ENCODE measurements at places on chromosomes 2 and 18.

DNA sequence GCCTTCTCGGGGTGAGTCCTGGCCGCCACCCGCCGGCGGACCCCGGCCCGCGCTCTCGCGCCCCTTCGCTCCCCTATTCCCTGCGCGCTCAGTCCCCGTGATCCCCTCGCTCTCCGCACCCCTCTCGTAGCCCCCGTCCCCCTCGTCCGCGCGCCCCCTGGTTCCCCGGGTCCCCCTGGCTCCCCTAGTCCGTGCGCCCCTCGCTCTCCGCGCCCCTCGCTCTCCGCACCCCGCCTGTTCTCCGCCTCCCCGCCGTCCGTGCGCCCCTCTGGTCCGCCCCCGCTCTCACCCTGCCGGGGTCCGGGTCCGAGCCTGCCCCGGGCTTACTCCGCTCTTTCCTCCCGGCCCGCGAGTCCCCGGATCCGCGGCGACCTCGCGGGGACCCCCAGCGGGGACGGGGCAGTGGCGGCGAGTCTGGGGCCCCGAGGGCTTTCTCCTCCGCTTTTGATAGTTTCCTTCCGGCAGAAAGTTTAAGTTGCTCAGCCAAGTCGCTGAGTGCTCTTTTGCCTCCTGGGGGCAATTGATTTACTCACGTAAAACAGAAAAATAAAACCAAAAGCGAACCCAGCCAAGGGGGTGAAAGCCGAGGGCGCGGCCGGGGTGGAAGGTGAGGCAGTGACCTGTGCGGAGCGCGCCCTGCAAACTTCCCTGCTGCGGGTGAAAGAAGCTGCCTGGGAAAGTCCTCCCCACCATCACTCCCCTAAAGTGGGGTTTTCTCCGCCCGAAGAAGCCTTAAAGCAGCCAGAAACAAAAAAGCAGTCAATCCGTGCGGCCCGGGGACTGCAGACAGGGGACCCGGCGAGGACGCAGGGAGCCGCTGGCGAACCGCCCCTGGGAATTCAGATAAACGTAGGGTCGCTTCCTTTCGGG, 568 bp downstream of the RAB31 start:
- peak; percentile 22 for DNase-seq

GRCh38 chr2:118705032-118705431, 142.4 kb downstream of the EN1 start:
- DNase-seq: peak; percentile 74

- DNase-seq: no peak
Observed at GRCh38 chr2:7835693-7836680, 845.9 kb upstream of the ID2 start.

- no peak for DNase-seq
Observed at GRCh38 chr2:147420517-147420916, 424.3 kb upstream of the ACVR2A start.

Data from AG20443 (cell line).